Mesothelial cell of epicardium (in vitro differentiated cells): ENCODE measurements at places on chromosomes 5 and 9.

DNA sequence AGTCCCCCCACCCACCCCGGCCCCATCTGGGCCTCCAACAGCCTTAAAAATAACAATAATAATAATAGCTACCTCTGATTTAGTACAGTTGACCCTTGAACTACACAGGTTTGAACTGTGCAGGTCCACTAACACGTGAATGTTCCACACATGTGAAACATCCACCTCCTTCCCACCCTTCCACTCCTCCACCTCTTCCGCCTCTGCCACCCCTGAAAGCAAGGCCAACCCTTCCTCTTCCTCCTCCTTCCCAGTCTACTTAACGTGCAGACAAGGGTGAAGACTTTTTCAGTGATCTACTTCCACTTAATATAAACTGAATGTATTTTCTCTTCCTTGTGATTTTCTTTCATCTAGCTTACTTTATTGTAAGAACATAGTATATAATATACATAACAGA, 10.8 kb downstream of the PDGFRB start:
- no peak for DNase-seq

DNA sequence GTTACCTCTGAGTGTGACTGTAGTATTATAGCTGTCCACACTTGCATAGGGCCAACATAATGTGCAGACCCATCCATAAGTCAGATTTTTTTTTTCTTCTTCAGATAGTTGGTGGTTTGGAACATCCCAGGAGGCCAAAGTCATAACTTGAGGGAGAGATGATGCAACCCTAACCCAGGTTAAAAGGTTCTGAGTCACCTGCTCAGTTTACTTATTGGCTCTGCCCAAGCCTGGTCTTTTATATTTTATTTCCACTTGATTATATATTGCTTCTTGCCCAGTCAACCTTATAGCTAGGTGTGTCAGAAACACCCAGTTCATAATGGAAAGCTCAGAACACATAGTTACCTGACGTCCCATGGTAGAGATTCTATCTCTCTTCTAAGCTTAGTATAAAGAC, 113.1 kb upstream of the PCSK1 start:
- DNase-seq = no peak

DNA sequence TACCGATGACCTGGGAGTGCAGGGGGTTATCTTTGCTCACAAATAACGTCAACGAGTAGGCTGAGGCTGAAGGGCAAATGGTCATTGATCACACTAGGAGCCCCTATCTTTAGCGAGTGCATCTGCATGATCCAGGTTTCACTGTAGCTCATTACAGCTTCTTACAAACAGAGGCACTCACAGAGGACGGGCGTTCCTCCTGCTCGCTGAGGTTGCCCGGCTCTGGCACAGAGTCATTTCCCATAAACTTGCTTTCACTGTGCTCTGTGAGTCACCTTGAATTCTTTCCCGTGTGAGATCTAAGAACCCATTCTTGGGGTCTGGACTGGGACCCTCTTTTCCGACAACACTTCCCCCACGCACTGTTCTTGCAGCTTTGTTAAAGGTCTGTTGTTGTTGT, 1.9 kb upstream of the PAEP start:
- DNase-seq = no peak

- no peak for DNase-seq
Observed at GRCh38 chr5:6344593-6344989, 33.8 kb downstream of the MED10 start.
